ENCODE measurements at places on chromosomes 4 and X.

DNA sequence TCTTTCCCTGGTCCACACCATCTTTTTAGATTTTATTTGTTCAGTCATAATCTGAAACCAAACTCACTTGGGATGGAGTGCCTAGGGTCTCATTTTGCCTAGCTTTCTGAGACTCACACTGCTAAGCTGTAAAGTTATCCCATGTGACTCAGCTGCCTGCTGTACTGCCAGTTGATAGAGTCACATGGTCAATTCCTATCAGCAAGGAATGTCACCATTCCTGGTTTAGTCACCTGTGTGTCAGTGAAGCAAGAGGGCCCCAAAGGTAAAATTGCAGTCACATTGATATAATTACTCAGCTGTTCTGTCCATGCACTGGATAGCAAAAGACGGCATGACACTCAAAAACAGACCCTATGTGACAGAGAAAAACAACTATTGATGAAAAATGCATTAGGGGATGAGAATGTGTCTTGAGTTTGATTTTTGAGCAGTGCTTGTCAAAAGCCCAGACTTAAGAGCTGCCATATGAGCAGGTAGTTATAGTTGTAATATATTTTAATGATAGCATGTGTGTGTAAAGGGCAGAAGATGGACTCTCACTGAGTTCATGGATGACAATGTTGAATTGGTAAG lies 413.2 kb downstream of the PPARGC1A start:
- DNase-seq, result no peak

DNA sequence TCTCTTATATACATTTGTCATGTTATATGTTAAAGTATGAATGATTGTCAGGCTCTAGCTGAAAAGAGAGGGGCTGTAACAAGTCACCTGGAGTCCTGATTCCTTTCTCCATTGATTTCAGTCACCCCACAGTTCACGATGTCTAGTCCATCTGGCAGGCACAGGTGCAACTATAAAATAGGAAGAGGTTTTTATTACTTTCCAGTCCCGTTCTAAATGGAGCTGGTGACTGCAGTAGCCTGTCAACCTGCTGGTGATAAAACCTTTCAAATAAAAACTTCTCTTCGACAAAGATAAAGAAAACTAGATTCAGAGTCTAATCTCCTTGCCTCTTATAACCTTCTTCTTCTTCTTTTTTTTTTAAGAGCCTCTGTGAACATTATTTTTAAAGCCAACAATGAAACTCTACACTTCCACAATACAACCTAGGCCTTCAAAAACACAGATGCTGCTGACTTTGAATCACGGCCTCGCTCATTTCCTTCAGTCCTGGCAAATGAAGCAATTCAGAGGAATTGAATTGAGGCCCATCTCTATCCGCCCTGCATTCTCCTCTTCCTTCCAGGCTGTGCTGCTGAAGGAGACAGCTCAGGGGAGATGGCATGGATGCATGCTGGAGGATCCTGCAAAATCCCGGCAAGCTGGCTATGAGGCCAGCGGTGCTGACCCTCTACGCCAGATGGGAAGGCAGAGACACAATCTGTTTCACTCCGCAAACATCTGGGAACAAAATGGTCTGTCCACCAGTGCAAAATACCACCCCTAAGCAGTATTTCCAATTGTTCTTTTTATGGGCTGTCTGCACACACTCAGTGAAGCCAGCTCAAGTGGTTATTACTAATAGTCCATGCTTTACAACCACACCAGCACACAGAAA lies 27.3 kb upstream of the CDKN2AIP start:
- no peak for DNase-seq

- no peak for DNase-seq
Measured at GRCh38 chrX:11430271-11430670, 137.1 kb downstream of the AMELX start.

DNA sequence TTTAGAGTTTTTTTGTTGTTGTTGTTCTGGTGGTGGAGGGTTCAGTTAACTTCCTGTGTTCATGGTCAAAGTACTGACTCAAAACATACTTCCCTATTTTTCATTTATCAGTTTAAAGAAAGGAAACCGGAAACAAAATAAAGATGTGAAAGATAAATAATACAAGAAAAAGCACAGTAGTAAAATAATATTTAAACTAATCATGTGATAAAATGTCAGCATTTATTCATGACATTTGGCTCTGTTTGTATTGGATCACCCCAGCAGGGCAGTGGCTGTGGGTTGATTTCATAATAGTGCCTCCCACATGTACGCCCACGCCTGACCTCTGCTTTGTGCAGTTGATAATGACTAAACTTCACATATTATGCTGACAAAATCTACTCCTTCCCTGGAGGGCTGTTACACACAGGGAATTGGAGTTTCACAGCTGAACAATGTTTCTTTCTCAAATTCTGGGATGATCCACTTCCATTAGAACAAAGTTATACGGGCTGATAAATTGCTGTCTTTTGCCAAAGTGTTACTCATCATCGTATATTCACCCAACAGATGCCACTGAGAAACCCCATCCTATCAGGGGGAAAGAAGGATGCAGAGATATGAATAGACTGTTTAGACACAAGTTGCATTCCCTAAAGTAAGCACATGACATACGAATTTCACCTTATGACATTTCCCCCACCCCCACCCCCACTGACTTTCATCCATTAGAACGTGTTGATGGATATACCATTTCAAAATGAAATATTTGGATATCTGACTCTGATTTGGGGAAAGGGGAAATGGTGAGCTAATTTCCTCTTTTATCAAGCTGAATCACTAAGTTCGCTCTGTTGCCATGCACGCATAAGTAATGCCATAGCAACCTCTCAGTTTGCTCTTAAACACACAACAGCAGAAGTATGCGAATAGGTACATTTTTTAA lies 48.3 kb downstream of the AMELX start:
- no peak for DNase-seq

DNA sequence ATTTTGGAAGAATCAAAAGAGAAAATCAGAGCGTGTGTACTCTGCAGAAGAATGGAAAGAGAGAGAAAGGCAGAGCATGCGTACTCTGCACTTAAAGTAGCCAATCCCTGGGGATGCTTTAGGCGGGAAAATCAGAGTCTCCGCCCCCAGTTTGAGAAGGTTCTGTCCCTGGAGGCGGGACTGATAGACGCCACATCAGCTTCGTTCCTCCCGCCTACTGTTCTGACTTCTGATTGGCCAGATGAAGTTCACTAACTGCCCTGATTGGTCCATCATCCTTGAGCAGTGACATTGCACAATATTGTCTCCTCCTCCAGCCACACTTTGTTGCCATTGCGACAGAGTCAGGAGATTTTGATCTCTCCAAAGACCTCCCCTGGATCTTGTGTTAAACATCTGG lies 23.8 kb downstream of the SSX1 start:
- no peak for DNase-seq

DNA sequence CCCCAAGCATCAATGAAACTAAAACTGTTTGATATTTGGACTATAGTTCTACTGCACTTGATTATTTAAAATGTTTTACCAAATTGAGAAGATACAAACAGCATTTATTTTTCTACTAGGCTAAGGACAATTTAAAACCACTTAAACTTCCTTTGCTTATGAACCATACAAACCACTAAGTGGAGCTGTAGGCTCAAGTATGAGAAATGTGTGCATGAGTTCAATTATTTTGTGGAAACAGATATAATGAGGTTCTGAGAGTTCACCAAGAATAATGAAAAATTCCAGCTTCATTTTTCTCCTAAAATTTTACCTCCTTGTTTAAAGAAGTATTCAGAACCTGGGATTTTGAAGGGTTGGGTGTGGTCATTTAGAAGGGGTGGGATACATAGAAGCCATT lies 63.1 kb downstream of the SERPINA7 start:
- DNase-seq, result no peak

DNA sequence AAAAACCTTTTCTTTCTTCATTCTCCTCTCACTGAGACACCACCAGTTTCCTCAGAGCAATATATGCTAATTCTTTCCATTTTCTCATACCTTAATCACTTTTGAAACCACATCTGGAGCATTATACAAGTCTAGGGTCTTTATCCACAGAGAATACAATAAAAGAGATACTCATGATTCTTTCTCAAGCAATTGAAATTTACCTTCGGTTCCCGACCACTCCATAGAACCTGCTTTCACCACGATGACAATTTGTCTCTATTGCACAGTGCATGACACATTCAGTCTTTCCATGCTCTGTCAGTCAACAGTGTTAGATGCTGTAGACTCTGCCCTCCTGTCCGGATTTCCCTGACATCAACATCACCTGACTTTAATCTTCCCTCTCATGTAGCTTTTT lies 409.3 kb upstream of the NWD2 start:
- no peak for DNase-seq

- DNase-seq, result no peak
Measured at GRCh38 chrX:74179071-74179470, 124.9 kb upstream of the ZCCHC13 start.

GRCh38 chrX:122418758-122419157 lies 765.3 kb upstream of the GRIA3 start:
- no peak for DNase-seq

DNA sequence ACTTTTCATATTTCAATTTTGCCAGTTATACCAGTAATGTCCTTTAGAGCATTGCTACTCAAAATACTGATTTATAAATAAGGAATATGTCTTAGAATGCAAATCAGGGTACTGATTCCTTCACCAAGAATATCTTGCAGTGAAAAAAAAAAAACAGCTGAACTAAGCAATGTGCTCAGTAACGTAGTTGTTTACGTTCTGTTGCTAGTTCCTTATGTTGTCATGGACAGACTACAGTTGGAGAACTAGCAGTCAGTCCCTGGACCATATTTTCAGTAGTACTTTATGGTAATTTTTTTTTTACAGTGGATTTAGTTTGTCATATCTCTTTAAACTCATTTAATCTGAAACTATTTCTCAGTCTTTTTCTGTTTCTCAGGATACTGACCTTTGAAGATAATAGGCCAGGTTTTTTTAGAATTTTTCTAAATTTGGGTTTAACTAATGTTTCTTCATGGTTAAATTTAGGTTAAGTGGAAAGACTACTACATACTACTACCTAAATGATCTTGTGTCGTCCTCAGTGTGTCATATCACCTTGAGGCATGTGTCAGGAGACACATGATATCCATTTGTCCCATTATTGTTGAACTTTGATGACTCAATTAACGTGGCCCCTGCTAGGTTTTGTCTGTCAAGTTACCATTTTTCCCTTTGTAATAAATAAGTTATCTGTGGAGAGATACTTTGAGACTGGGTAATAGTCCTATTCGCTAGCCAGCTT lies 21.0 kb downstream of the SMARCAD1 start:
- no peak for DNase-seq

GRCh38 chr4:90127223-90127705 lies at the start of gene CCSER1:
TSS of gene CCSER1 (plus strand) at chr4:90127394.
- DNase-seq, result peak; percentile 49

GRCh38 chrX:8890794-8891193 lies 89.6 kb upstream of the FAM9A start:
- DNase-seq, result no peak

DNA sequence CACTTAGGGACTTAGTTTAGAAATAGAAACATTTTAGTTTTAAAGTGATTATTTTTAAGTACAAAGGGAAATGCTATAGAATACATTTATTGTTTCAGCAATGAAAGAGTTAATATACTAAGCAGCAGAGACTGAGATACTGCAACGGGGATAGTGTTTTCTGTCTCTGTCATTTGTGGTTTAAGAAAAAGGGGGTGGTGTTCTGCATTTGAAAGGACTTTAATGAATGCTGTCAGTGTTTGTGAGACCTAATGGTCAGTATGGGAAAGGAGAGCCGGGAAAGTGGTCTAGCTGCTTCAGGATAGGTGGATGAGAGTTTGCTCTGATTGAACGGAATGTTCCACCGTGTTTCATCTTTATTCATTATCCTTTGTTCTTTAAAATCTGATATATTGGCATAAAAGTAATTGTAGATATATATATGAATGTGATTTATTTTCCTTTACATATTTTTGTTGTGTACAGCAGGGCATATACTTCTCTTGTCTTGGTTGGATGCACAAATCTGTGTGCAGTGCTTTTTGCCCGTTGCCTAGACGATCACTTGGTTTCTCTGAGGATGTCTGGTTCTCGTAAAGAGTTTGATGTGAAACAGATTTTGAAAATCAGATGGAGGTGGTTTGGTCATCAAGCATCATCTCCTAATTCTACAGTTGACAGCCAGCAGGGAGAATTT lies at the start of gene KLHL5:
KLHL5 (plus strand) TSS at position 139 of the 676 bp plus-strand sequence; CDS start at position 560, 421 bp downstream.
- no peak for DNase-seq

DNA sequence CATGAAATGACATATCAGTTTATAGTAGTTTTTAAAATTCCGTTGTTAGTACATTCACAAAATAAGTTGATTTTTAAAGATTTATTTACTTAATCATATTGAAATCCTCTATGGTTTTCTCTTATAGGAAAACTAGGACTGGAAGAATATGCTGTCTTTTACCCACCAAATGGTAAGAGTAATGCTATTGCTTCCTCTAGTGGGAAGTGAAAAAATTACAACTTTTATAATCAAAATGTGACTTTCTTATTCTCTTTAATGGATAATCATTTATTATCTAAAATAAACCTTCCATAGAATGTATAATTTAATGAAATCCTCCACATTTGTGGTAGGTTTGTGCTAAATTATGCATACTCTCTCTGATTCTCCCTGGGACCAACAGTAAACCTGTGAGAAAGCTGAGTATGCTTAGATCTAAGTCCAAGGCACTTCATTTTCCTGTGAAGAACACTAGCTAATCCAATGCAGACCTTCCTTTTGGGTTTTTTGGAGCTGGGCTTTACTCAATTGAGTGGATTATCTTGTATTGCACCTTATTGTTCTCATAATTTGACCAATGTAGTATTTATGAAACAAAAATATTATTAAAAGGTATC lies 136.2 kb downstream of the TBC1D19 start:
- DNase-seq, result no peak

DNA sequence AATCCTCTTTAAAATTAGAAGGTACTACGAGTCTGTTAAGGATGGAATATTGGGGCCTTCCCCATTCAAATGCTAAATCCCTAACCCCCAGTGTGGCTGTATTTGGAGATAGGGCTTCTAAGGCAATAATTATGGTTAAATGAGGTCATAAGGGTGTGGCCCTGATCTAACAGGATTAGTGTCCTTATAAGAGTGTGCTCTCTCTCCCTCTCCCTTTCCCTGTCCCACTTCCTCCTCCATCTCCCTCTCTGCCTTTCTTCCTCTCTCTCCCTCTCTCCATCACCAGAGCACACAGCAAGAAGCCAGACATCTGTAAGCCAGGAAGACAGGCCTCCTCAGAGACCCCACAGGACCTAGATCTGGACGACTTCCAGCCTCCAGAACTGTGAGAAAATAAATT lies 116.9 kb downstream of the COL25A1 start:
- no peak for DNase-seq

DNA sequence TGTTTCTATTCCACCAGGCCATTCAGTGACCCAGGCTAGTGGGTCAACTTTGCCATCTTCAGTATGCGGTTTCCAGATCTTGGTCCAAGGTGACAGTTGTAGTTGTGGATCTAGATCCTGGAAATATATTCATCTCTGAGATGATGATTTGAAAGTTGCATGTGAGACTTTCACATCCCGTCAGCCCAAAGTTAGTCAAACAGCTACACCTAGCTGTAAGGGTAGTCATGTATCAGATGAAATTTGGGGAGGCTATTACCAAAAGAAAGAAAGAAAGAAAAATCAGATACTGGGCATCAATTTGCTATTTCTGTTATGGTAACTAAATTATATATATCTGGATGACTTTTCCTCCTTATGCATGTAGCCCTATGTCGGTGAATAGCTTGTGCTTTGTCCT lies 259.4 kb upstream of the ARX start:
- DNase-seq, result no peak

- no peak for DNase-seq
Measured at GRCh38 chr4:8181844-8182243, 17.2 kb upstream of the SH3TC1 start.

- DNase-seq, result no peak
Measured at GRCh38 chrX:81201071-81201470, 642 bp downstream of the HMGN5 start.

- DNase-seq, result no peak
Measured at GRCh38 chr4:16450724-16451123, 224.5 kb upstream of the TAPT1 start.

GRCh38 chr4:38099908-38100407 lies 139.8 kb downstream of the PTTG2 start:
- no peak for DNase-seq

Measured in T-cell (primary cell).